ENCODE measurements at places on chromosomes 7 and 10.

GRCh38 chr10:27578316-27578715 lies 74.2 kb downstream of the RAB18 start:
- DNase-seq, result no peak

GRCh38 chr10:12974078-12974477 lies 27.4 kb downstream of the CCDC3 start:
- no peak for DNase-seq

- no peak for DNase-seq
Measured at GRCh38 chr10:16521311-16522016, at the start of gene C1QL3. Gene C1QL3 (minus strand): TSS chr10:16521879. CDS start chr10:16521065, 814 bp downstream.

- no peak for DNase-seq
Measured at GRCh38 chr7:93862651-93863050, 27.9 kb downstream of the TFPI2 start.

- DNase-seq, result no peak
Measured at GRCh38 chr10:107031931-107032699, 132.4 kb downstream of the SORCS1 start.

GRCh38 chr7:131548371-131548770 lies 8.1 kb downstream of the PODXL start:
- no peak for DNase-seq

- no peak for DNase-seq
Measured at GRCh38 chr7:33862946-33863814, 42.2 kb upstream of the BMPER start.

- DNase-seq, result no peak
Measured at GRCh38 chr10:131844529-131845084, 56.2 kb upstream of the PPP2R2D start.

GRCh38 chr10:78802866-78803265 lies 265.9 kb upstream of the ZMIZ1 start:
- DNase-seq, result no peak

- peak; percentile 37 for DNase-seq
Measured at GRCh38 chr7:77330169-77330882, 85.8 kb downstream of the GSAP start.

DNA sequence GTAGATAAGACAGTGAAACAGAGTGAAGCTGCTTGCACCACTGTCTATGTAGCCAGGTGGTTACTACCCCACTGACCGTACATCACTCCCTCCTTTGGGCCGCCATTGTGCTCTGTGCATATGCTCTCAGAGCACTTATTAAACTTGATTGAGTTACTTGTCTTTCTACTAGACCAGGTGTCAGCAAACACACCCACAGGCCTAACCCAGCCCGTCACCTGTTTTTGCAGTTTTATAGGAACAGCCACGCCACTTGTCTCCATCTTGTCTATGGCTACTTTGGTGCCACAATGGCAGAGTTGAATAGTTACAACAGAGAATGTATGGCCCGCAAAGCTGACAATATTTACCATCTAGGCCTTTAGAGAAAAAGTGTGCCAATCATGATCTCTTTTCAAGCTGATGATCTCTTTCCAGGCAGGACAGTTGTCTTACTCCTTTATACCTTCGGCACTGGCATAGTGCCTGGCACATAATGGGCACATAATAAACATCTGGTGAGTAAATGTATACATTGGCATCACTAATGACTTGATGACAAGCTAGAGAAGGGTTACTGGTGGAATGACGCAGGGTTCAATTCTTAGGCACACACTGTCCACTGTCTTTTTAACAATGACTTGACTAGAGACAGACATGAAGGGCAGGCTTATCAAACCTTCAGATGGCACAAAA lies 36.7 kb downstream of the SORBS1 start:
- no peak for DNase-seq

- DNase-seq, result no peak
Measured at GRCh38 chr10:125111118-125111727, 49.1 kb downstream of the CTBP2 start.

GRCh38 chr10:2980116-2980515 lies 87.2 kb upstream of the PFKP start:
- DNase-seq, result no peak

DNA sequence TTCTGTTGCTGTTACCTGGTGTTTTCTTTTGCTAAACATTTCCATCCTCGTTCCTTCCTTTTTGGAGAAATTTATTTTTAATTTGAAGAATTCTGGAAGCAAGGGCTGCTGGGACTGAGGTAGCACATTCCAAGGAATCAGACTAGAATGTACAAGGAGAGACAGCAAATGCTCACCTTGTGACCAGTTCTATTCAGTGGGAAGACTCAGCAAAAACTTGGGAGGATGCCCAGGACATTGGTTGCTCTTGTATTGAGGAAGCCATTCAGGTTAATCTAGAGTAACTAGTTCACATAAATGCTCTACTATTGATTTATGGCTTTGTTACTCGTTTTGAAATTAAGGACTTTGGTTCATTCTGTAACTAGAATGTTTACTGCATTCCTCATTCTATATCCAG lies 11.3 kb downstream of the PLCE1 start:
- no peak for DNase-seq

DNA sequence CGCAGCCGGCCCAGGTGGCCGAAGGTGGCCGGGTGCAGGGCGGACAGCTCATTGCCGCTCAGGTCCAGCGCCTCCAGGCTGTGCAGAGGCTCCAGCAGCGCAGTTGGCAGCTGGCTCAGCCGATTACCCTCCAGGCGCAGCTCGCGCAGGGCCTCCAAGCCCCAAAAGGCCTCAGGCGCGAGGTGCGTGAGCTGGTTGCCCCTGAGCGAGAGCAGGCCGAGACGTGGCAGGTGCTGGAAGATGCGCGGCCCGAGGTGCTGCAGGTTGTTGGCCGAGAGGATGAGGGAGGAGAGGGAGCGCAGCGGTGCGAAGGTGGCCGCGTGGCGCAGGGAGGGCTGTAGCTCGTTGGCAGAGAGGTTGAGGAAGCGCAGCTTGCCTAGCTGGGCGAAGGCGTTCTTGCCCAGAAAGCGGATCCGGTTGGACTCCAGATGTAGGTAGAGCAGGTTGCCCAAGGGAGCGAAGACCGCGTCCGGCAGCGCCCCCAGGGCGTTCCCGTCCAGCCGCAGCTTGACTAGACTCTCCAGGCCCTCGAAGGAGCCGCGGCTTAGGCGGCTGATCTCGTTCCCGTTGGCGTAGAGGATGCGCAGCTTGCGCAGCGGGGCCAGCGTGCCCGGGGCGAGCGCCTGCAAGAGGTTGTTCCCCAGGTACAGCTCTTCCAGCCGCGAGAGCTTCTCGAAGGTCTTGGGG lies 923 bp downstream of the TRIL start:
- DNase-seq, result no peak

GRCh38 chr7:92612501-92612900 lies 22.3 kb upstream of the FAM133B start:
- no peak for DNase-seq

GRCh38 chr10:32239769-32240168 lies 107.2 kb downstream of the EPC1 start:
- no peak for DNase-seq

DNA sequence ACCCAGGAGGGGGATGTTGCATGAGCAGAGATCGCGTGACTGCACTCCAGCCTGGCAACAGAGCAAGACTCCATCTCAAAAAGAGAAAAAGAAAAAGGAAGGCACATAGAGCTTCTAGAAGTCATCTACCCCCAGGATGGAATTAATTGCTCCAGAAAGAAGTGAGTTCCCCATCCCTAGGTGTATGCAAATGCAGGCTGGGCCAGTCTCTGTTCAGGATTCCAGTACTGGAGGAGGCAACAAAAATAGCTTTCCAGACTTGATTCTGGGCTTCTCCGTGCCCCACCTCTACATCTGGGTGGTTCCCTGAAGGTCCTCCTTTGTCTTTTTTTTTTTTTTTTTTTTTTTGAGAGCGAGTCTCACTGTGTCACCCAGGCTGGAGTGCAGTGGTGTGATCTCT lies 28.6 kb downstream of the CASTOR2 start:
- no peak for DNase-seq

GRCh38 chr7:46660402-46660980 lies 739.4 kb upstream of the IGFBP3 start:
- DNase-seq, result no peak

DNA sequence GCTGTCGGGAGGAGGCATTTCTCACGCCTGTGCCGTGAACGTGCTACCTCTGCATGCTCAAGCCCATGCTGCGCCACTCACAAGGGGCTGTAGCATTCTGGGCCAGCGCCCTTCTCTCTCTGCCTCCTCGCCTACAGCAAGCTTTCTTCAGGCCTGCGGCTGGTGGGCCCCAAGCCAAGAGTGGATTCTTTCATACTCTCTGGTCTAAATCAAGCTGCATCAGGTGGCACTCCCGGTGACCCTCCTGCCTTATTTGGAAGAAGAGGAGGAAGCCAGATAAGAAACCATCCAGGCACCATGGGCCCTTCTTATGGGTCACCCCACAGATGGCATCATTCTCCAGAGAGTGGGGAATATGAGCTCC lies 86.7 kb upstream of the DUSP5 start:
- DNase-seq, result no peak

DNA sequence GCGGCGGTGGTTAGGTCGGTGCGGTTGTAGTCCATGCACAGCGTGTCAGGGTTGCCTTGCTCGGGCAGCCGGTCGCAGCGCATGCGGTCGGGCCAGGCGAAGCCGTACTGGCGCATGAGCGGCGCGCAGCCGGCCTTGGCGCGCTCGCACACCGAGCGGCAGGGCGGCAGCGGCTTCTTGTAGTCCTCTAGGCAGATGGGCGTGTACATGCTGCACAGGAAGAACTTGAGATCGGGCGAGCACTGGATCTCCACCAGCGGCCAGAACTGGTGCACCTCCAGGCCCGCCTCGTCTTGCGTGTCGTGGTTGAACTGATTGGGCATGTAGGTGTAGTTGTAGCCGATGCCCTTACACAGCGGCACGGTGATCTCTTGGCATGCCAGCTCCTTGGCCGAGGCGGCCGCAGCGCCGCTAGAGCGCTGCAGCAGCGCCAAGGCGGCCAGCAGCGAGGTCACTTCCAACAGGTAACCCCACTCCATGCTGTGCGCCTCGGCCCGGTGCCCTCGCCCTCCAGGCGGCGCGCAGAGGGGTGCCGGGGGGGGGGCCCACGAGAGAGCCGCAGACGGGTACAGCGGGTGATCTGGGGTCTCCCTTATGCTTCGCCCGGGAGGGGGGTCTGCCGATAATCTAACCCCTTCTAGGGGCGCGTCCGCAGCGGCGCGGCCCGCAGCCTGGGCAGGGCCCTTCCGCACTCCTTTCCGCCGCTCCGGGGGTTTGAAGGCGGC lies 983 bp downstream of the FZD8 start:
- peak; percentile 33 for DNase-seq

DNA sequence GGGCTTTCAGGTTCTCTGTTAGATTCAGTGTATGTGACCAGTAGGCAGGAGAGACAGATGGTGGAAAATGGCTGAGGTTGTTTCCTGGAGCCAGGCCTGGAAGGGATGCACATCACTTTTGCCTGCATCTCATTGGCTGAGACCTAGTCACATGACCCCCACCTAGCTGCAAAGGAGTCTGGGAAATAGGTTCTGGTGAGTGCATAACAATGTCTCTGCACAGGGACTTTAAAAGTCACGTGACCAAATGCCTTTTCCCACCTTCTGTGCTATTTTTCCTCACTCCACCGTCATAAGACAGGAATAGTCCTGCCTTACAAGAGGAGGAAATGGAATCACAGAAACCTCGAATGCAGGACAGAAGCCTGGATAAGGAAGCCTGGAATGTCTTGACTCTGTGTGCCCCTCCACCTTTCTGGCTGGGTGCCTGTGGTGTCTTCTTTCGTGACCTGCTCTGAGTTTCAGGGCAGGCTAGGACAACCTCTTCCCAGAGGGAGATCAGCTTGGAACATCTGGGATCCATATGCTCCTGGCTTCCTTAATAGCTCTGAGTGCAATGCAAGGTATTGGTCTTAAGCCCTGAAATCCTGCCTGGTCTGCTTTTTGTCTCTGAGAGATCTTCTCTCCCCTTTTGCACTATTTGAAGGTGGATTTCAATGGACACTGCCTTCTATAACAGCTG lies 139.9 kb upstream of the ZNF438 start:
- no peak for DNase-seq

DNA sequence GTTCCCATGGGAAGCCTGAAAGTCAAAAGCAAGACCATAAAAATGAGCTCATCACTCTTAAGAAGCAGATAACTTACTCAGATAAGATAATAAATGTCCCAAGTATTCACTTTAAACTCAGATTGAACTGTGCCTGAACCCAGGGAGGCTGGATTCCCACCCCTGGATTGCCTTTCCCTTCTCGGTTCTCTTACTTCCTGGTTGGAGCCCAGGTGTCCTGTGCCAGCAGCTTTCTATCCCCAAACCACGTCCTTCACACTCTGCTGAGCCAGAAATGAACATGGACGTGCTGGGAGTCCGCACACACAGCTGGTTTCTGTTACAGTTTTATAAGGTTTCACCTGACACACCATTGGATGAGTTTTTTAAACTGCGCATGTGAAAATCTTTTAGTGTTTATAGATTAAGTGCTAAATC lies 636.2 kb upstream of the IGFBP3 start:
- no peak for DNase-seq

DNA sequence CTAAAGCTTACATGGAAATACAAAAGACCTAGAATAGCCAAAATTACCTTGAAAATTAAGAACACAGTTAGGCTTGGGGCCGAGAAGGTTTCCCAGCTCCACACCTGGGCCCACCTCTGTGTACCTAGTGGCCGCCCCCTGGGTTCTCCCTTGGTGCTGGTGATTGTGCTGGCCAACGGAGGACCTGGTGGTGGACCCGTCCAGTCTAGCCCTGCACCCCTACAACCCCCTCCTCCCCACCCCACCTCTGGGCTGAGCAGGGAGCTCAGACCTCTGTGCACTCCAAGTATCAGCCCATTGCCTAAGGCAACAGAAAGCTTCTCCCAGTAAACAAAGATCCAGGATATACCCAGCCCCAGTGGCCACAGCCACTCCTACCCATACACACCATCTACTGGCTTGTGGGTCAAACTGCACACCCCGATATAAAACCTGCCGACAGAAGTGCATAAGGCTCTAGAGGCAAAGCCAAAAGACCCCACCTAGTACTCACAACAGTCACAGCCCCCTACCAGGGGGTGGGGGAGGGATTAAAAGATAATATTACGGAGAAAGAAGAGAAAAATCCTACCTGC lies 105.0 kb upstream of the DIP2C start:
- DNase-seq, result no peak

- DNase-seq, result no peak
Measured at GRCh38 chr7:151349507-151349853, 7.9 kb downstream of the NUB1 start.

DNA sequence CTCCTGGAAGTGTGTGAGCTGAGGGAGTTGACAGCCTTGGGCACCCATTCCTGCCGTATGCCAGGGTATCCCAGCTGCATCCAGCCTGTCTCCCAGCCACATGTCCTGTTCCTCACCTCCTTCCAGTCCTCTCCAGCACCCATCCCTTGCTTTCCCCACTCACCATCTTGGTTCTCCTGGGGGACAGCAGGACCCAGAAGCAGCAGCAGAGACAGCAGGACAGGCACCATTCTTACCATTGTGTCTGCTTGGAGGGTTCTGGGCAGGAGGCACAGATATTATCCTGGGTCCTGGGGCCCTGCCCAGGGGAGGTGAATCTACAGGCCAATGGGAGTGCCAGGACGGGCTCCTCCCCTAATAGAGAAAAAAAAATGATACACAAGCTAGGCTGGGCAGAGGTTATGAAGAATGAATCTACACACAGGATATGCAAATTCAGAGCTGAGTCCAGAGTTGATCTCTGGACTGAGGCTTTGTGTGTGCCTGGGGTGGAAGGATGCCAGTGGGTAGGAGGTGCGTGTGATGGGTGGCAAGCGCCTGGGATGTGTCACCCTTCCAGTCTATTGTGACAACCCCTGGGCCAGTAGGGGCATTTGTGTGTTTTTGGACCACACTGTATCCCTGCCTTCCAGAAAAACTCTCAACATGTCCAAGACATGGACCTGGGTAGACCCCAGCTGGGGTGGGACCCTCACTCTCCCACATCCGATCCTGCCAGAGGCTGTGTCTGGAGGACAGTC lies at the start of gene AZGP1:
Gene AZGP1, minus strand, starts transcription at position 250 of the 740 bp plus-strand sequence. Its CDS starts 11 bp downstream, at position 239.
- DNase-seq, result no peak
